ENCODE measurements at places on chromosomes 4 and X.

DNA sequence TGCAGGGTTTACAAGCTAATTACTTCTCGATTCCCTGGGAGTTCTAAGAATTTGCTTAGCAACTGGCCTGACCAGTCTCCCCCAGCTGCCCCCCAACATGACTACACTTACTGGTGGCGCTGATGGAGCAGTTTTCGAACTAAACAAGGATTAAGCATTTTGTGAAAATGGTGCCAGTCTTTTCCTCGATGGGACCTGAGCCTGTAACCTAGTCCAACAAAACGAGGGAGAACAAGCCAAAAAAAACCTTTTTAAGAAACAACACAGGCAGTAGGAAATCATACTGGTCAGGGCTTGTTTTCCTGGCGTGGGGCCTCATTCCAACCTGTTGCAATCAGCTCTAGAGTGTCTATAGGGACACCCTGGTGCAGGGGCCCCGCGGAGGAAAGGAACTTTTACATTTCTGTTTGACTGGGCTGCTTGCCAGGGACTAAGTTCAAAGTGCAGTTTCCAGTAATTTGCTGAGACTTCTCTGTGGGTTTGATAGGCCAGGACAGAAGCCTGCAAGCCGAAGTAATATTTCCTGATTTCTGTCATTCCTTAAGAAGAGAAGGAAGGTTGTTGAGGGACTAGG lies 158.7 kb downstream of the SPRY1 start:
- no peak for DNase-seq

DNA sequence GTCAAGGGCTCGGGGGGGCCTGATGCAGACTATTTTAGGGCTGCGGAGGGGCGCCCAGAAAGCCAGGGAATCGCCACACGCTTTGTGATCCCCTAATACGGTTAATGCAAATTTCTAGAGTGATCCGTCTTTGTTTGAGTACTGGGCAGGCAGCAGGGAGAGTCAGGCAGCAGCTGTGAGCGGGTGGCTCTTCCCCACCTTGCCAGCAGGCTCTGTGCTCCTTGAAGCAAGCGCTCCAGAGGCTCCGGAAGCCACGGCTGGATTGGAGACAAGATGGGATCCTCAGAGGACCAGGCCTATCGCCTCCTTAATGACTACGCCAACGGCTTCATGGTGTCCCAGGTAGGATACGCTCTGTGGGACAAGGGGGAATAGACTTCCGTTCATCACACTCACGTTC lies at the start of gene ASMT:
ASMT (plus strand) TSS at position 133 of the 400 bp plus-strand sequence; CDS start at position 274, 141 bp downstream.
- DNase-seq, result no peak

GRCh38 chrX:31223817-31224216 lies 152.0 kb upstream of the FTHL17 start:
- no peak for DNase-seq

- no peak for DNase-seq
Measured at GRCh38 chr4:91243132-91243531, 1060.6 kb upstream of the GRID2 start.

GRCh38 chrX:118370921-118371624 lies 25.2 kb downstream of the WDR44 start:
- no peak for DNase-seq

DNA sequence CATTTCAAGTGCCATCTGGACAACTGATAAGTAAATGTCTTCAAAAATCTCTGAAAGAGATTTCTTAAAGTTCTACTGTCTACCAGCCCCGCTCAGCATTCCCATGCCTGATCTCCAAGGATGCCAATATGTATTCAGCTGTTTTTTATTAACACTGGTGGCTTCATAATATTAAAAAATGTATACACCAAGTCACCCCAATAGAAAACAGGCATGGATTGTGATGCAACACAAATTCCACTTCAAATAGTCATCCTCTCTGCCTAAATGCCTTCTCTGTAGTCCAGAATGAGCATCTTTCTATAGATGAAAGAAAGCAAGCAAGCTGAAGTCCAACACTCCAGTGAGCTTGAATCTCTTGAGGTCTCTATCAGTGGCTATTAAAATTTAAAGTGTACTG lies 152.2 kb upstream of the PPARGC1A start:
- no peak for DNase-seq

DNA sequence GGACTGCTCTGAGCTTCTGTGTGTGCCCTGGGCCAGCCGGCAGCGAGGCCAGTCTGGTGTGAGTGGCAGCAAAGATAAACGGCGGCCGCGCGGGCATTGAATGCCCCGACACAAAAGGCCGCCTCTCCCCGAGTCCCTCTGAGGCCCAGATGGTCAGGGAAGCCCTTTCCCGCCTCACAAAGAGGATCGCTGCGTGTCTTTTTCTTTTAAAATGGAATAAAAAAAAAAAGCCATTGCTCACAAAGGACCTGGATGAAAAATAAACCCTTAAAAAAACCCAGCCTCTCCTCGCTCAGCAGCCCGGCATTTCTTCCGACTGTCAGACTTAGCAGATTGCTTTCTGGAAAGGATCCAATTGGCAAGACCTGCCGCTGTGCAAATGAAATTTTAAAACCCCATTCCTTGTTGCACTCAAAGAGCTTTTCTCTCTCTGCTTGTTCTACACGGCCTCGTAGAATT lies 578.7 kb downstream of the BCOR start:
- no peak for DNase-seq

DNA sequence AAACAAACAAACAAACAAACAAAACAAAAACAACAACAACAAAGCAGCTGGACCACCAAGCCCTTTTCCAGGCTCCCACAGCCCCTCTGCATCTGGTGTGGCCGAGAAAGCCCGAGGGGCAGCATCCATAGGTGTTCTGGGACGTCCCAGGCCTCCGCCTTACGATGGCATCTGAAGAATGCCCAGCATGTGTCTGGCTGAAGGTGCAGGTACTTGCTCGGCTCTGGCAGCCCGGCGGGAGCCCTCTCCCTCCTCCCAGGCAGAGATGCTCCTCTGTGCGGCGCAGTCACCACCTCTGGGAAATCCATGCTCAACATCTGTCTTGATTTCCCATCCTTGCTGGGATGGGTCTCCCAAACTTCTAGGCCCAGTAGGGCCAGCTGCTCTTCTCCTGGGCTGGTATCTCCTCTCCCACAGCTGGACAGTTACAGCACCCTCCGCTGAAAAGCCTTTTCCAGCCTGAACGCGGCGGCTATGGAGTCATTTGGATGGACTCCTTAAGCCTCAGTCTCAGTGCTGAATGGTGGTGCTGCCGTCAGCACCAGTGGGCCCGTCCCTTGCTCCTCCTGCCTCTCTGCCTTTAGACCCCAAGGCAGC lies 4.3 kb downstream of the PSAPL1 start:
- no peak for DNase-seq

DNA sequence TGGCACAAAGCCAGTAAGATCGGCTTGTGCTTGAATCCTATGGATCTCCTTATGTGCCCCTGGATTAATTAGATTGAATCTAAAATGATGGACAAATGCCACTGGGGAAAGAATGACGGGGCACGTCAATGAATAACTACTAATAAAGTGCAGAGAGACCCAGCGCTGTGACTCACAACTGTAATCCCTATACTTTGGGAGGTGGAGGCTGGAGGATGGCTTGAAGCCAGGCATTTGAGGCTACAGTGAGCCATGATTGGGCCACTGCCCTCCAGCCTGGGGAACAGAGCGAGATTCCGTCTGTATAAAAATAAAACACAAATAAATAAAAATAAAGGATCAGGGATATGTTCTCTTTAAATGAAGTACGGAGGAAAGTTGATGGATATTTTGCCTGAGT lies 179.4 kb downstream of the DCHS2 start:
- DNase-seq, result no peak

GRCh38 chrX:153688071-153688470 lies 345 bp downstream of the SLC6A8 start:
- DNase-seq, result no peak

DNA sequence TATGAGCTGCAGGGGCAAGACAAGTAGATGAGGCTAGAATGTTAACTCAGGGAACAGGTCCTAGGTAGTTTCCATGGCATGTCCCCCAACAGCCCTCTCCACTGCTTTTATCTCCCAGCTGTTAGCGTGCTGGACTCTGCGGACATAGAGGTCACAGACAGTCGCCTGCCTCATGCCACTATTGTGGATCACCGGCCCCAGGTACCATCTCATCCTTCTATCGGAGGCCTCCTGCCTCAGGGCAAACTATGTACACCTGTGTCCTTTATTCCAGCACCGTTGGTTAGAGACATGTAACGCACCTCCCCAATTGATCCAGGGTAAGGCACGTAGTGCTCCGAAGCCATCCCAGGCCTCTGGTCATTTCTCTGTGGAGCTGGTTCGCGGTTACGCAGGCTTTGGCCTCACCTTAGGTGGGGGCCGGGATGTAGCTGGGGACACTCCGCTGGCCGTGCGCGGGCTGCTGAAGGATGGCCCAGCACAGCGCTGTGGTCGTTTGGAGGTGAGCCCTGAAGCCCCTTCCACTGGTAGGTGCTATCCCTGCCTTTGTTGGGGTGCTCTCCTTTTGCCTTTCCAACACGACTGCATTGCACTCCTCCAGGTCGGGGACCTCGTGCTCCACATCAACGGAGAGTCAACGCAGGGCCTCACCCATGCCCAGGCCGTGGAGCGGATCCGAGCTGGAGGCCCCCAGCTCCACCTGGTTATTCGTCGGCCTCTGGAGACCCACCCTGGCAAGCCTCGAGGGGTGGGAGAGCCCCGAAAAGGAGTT lies 2.2 kb downstream of the MAGIX start:
- DNase-seq, result no peak

- DNase-seq, result no peak
Measured at GRCh38 chr4:150379454-150379853, 202.5 kb upstream of the MAB21L2 start.

- DNase-seq, result no peak
Measured at GRCh38 chrX:118364261-118364660, 18.4 kb downstream of the WDR44 start.

DNA sequence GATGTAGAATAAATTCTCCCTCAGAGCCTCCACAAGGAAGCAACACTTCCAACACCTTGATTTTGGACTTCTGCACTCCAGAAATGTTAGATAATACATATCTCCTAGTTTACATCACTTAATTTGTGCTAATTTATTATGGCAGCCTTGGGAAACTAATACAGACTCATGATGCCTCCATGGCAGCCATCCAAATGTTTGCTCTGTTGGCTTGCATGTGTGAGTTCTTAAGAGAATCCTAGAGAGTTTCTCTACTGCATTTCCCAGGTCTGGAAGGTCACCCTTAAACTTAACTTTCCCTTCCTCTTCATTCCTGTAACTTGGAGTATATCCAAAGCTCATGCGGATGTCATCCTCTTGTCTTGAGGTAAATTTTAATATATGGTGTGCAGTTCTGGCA lies 956.1 kb downstream of the ADGRL3 start:
- DNase-seq, result no peak

GRCh38 chr4:182842759-182843390 lies 74.3 kb downstream of the DCTD start:
- DNase-seq, result no peak

DNA sequence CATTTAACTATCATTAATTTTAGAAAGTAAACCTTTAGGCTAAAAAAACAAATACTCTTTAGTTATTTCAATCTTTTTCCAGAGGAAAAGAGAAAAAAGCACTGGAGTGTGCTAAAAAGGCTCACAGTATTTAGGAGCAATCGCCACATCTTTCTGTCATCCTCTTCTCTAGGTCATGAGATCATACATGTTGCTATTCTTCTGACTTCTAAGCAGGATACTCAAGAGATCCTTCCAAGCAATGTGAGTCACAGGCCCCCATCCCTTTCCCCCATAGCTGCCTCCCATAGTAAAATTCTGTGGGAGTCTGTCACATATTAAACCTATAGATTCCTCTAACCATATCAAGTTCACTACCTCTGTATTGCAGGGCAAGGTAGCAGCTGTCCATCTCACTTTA lies 7.7 kb downstream of the EDNRA start:
- DNase-seq, result no peak

GRCh38 chr4:26557164-26557563 lies 26.7 kb upstream of the TBC1D19 start:
- no peak for DNase-seq

DNA sequence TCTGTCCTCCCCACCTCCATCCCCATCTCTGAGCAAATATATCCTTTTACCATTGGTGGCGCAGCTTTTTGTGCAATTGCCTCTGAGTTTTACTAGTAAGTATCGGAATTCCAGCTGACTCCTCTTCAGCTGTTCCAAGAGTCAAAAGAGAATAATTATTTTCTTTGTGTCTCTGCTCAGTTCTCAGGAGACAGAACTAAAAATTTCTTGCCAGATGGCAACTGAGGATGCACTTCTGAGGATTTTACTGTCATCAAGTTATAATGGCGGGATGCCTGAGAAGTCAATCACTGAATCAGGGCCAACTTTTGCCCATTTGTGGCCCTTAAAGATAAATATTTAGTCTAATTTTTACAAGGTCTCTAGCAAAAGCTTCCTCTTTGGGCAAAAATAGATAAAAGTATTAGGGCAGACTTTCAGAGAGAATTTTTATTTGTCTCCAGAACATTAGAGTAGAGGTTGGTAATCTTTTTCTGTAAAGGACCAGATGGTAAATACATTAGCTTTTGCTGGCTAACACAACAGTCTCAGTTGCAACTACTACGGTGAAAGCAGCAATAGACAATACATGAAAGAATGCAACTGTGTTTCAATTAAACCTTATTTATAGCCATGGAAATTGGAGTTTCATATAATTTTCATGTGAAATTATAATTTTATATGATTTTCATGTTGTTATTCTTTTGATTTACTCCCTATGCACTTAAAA lies 15.6 kb upstream of the ADGRA3 start:
- no peak for DNase-seq

DNA sequence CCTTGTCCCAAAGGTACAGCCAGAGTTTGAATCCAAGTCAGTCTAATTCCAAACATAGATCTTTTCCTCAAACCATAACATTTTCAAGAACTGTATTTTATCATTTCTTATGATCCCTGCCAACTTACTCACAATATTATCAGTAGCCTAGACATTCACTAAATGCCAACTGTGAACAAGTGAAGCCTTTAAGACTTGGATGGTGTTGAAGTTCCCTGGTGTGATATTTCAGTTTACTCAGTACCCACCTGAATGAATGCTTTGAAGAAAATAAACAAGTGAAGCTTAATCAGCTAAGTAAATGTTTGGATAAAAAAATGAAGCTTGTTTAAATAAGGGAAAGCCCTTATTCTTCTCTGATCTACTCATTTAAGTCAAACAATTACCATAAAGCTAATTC lies 1028.3 kb downstream of the DMD start:
- no peak for DNase-seq

- DNase-seq, result no peak
Measured at GRCh38 chr4:4697584-4697983, 155.7 kb upstream of the STX18 start.

GRCh38 chrX:104343428-104344129 lies 88.8 kb upstream of the ESX1 start:
- DNase-seq, result no peak

DNA sequence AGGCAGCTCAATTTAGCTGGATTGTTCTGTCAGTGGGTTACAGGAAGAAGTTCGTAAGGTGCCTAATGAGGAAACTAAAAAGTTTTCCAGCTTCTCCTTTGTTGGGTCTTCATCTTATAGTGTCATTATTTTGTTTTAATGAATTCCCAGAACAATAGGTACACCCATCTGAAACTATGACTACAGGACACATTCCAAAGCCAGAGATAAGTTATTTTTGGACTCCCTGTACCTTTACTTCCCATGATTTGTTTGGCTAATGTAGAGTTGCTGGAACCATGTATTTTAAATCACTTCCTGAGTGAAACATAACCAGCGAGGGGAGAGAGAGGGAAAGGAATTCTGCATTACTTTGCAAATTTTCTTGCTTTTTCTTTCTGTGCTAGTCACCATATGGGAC lies 114.0 kb downstream of the CLCN5 start:
- no peak for DNase-seq
